ENCODE measurements at places on chromosomes 11 and 22.
A peak's percentile ranks its signal among the peaks of the same experiment; 100 is the strongest.

GRCh38 chr11:94647926-94648325 lies 80.8 kb downstream of the PIWIL4 start:
- DNase-seq: no peak

GRCh38 chr11:132253469-132254264 lies 883.3 kb downstream of the NTM start:
- DNase-seq: no peak

DNA sequence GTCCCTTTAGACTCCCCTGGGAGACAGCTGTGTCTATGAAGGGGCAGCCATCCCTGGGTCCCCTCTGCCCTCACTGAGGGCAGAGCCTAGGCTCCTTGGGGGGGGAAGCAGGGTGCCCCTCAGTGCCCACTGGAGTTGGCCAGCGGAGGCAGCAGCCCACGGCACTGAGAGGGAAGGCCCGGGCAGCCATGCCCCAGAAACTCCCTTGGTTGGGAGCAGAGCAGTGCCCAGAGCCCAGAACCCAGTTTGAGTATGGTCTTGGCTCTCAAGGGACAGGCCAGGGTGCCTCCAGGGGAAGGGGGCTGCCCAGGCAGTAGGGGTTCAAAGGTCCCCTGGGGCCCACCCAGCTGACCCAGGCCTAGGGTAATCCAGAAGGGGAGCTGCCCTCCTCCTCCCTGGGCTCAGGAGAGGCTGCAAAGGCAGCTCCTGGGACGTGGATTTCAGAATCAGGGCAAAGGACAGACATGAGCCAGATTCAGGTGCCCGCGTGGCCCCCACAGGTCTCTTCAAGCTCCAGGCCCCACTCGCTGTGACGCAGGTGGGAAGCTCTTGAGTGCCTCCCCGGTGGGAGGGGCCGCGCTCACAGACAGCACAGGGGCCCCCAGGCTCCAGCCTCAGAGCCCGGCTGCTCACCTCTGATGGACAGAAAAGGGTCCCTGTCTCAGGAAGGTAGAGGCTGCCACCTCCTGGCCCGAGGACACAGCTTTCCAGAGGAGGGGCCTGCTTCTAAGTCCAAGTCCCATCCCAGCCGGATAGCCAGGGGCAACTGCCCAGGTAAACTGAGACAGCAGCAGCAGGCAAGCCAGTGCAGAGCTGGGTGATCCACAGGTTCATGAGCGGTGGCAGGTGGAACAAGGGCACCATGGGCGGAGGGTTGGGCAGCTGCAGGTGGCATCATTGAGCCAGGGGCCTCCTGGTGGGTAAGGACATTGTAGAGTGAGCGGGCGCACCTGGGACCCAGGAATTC lies 2.6 kb downstream of the C11orf21 start:
- DNase-seq: no peak

GRCh38 chr11:19290356-19290755 lies 49.6 kb upstream of the E2F8 start:
- no peak for DNase-seq

DNA sequence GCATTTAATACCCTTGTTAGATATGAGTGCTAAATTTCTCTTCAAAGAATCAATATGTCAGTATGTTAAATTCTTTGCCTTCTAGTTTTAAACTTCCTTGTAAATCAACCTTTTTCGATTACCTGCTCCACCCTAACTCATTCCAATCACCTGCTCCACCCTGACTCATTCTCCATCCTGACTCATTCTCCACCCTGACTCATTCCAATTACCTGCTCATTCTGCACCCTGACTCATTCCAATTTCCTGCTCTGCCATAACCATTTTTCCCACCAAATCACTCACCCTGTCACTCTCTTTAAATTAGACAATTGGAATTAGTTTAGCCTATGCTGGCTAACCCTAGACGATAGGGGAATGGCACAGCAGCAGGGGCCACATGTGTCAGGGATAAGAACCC lies 519.5 kb upstream of the LRRC4C start:
- no peak for DNase-seq

- no peak for DNase-seq
Measured at GRCh38 chr11:113114705-113115027, 153.4 kb downstream of the NCAM1 start.

DNA sequence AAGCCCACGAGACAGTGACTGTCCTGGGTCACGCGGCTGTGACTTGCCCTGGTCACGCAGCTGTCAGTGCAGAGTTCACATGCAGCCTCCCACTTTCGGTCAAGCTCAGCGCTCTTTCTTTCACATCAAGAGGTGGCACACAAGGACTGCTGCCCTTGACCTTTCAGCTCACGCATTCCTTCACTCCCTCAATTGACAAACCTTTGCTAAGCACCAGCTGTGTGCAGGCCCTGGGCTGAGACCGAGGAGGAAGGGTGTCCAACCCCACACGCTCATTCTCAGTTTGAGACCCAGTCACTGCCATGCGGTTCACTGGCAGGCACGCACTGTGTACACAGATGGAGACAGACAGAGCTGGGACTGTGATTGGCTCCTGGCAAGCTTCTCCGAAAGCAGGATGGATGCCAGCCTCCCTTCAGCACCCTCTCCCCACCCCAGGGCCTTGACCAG lies 70.3 kb downstream of the SCUBE1 start:
- no peak for DNase-seq

GRCh38 chr22:49371325-49372110 lies 456.2 kb downstream of the BRD1 start:
- no peak for DNase-seq

DNA sequence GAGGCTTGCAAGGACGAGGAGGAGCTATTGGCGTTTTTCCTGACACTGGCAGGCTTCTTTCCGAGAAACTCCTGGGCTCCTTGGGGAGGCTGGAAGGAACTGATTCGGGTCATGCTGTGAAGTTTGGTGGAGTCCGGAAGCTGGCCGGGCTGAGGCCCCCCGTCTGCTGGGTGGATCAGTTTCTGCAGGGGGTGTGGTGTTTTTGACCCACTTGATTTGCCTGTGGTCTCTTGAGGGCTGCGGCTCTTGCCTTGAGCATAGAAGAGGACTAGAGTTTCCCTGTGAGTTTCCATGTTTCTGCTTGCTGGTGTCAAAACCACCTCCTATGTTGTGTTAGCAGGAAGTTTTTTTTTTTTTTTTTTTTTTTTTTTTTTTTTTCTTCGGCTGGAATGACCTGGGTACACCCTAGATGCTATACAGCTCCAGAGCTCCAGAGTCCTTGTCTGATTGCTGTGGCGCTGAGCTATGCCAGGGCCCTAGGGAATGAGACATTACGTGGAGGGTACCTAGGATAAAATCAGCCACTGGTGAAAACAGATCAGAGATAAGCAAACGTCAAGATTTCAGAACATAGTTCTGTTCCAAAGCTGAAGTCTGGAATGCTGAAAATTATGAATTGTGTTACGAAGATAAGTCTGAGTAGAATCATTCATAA lies 728 bp downstream of the TBC1D22A start:
- DNase-seq: peak; percentile 67

DNA sequence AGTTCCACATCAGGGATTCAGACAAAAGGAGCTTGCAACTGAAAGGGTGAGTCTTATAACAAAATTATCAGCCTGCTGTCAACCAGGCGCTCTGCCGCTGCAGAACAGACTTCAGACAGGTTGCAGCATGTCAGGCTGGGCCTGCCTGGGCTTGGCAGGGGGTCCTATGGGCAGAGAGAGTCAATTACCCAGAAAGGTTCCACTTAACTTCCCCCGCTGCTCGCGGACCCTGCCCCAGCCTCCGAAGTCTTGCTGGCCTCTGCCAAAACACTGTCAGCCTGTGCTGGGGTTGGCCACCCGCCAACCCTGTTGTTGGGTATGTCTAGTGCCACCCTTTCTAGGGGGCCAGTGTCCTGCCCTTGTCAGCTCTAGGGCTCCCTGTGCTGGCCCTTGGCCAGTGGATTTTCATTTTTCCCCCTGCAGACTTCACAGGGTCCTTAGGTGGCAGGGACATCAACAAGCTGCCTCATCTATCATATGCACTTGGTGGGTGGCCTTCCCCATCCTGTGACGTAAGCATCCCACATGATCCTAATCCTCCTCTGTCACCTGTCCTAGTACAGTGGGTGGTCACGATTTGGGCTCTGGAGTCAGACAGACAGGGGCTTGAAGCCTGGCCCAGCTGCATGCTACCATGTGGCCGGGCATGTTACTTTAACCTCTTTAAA lies 166.5 kb upstream of the CADM1 start:
- DNase-seq: no peak

DNA sequence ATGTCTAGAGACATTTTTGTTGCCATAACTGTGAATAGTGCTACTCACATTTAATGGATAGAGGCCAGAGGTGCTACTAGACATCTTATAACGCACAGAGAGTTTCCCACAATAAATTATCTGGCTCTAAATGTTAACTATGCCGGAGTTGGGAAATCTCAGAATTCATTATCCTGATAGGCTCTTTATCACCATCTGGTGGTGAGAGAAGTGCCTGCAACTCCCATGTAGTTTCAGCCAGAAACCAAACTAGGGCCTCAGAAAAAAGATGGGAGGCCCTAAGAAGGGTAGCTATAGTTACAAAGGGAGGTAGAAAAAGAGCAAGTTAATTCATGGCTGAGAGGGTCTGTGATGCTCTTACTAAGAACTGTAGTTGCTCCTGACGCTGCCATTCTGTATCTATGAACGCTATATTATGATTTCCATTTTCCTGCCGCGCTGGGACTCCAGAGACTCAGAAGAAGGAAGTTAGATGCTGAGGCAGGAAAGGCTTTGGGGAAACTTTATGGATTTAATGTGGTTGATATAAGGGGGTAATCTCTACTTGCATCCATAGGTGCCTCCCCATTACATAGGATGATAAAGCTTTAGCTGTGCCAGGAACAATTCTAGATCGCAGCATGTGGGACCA lies 22.9 kb upstream of the MRPL17 start:
- DNase-seq: peak; percentile 25

DNA sequence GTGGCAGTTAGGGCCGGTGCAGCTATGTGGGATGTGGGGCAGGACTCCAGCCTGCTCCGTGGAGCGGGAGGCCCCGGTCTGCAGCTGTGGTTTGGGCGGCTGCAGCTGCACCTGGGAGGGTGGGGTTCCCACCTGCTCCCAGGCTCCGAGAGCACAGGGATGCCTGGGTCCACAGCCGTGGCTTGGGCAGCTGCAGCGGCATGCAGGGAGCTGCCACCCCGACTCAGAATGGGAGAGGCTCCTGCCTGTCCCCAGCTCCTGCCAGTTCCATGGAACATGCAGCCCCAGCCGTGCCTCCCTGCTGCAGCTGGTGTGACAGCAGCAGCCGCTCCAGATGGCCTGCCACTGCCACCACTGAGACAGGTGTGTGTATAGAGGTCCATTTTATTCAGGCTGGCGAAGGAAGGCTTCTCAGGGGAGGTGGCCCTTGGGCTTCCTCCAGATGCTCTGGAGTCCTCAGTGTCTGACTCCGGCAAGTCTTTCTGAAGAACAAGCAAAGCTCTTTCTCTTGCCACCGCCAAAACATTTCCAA lies 21.8 kb upstream of the UPK3A start:
- no peak for DNase-seq

- no peak for DNase-seq
Measured at GRCh38 chr11:35928688-35929395, 15.0 kb upstream of the LDLRAD3 start.

DNA sequence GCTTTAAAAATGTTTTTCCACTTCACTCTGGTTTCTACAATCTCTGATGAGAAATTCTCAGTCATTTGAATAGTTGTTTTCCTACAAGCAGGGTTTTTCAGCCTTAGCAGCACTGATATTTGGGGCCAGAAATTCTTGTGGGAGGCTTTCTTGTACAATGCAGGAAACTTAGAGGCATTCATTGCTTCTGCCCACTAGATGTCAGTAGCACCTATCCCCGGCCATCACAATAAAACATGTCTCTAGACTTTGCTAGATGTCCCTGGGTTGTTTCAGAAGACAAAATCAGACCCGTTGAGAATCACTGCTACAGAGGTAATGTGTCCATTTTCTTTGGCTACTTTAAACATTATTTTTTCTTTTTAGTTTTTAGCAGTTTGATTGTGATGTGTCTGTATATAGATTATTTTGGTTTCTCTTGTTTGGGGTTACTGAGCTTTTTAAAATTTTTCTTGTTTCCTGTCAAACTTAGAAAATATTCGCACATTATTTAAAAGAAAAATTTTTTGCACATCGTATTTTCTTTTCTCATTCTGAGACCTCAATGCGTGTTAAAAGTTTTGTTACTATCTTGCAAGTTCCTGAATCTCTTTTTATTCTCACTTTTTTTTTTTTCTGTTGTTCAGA lies 60.8 kb upstream of the CCDC179 start:
- no peak for DNase-seq

- DNase-seq: no peak
Measured at GRCh38 chr11:35197292-35197691, 58.3 kb downstream of the CD44 start.

DNA sequence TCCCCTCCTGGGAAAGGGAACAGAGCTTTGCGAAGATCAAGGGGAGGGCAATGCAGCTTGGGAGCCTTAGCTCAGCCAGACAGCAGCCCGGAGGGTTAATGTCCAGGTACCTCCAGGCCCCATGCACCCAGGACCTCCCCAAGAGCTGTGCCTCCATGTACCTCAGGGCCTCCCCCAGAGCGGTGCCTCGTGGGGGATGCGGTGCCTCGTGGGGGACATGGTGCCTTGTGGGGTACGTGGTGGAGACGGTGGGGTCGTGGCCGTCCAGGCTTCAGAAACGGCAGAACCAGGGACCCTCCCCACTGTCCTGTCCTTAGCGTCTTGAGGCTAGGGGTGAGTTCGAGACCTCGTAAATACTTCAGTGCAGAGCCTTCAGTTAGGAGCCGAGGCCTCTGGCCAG lies 33.2 kb downstream of the BRSK2 start:
- DNase-seq: no peak

GRCh38 chr11:107583629-107584195 lies 7.2 kb upstream of the ELMOD1 start:
- DNase-seq: no peak

- DNase-seq: no peak
Measured at GRCh38 chr11:63686926-63687325, 5.6 kb downstream of the RTN3 start.

DNA sequence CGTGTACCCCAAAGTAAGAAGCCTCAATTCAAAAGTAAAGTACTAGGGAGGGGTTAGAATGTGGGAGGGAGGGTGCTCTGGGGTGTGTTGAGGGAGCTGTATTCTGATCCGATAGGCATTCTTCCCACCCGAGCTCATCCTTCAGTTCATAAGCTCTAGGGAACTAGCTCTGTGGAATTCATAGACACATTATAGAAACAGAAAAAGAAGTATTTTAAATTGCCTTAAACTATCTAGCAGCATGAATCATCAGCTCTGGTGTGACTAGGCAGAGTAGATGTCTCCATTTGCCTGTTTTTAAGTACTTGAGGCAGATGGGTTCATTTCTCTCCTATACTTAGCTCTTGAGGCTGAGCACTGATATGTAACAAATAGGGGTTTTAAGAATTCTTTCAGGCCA lies 7.3 kb upstream of the SGSM3 start:
- DNase-seq: no peak
